ENCODE measurements at places on chromosomes 12 and 14. TPM values are rescaled to one million over a fixed set of nuclear protein-coding genes. Genes with fewer than 3 reads are reported as not detected.

DNA sequence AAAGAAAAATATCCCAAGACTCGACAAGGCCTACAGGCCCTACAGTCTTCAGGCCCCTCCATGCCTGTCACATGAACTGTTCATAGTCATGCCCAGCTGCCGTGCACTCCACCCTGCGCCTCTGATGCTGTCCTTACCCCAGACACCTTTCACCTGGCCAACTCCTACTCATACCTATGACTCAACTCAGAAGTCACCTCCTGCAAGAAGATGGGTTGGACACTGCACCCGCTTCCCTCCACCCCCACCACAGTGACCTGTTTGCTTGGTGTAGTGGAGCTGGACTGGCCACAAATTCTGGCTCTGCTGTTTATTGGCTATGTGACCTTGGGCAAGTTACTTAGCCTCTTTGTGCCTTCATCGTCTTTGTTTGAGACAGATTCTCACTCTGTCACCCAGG lies 56.2 kb downstream of the PHETA1 start:
- ATAC-seq, result peak; percentile 68

DNA sequence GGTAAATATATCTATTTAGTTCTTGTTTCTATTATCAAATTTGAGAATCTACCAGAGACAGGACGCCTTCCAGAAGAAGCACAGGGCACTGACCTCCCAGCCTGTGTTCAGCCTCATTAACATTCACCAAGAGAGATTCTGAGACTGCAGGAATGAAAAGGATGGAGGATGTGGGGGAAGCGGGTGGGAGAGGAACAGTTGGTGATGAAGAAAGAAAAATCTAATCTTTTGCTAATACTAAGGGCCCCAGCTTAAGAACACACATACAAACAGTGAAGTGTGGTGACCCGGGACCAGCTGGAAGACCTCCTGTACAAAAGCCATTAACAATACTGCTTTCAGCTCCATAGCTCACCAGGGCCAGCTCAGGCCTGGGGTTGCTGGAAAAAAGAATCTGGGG lies 160.5 kb downstream of the NUAK1 start:
- no peak for ATAC-seq

Gene SLC6A12
- 0.12 TPM for total RNA-seq

Gene TMBIM6
- total RNA-seq, result 386 TPM

GRCh38 chr12:32398816-32399369 lies 465 bp upstream of the FGD4 start:
- ATAC-seq, result no peak

Gene ALDH1L2
- 6.0 TPM for total RNA-seq

Gene KRT75
- total RNA-seq, result 0.84 TPM

GRCh38 chr14:50605766-50606165 lies 45.8 kb downstream of the ATL1 start:
- no peak for ATAC-seq

Gene TCL1A
- total RNA-seq, result 0.40 TPM

DNA sequence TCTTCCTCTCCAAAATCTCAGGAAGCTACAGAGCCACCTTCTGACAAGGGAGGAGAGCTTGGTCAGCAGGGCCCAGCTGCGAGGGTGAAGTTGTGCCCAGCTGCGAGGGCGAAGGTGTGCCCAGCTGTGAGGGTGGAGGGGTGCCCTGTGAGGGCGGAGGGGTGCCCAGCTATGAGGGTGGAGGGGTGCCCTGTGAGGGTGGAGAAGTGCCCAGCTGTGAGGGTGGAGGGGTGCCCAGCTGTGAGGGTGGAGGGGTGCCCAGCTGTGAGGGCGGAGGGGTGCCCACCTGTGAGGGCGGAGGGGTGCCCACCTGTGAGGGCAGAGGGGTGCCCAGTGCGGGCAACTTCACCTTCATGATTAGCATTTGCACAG lies 20.4 kb upstream of the TTC7B start:
- ATAC-seq, result no peak

Gene CEBPE
- not detected for total RNA-seq

DNA sequence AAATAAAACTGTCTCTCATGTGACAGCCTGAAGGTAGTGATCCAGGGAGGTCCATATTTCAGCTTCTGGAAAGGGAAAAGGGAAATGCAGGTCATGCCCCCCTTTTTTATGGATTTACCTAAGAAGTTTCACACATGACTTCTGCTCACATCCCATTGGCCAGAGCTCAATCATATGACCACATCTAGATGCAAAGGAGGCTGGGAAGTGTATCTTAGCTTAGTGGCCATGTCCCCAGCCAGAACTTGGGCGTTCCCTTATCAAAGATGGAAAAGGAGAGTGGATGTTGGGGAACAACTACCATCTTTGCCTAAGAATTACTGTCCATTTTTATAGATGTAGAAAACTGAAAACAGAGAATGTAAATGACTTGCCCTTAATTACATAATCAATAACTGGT lies 26.5 kb upstream of the CRADD start:
- ATAC-seq, result no peak

Gene IL23A
- total RNA-seq, result 1.8 TPM

GRCh38 chr12:51318846-51319599 lies 5.0 kb downstream of the BIN2 start:
- peak; percentile 57 for ATAC-seq

Gene GDF3
- total RNA-seq, result not detected

GRCh38 chr12:125247477-125247876 lies 182.2 kb downstream of the AACS start:
- no peak for ATAC-seq

DNA sequence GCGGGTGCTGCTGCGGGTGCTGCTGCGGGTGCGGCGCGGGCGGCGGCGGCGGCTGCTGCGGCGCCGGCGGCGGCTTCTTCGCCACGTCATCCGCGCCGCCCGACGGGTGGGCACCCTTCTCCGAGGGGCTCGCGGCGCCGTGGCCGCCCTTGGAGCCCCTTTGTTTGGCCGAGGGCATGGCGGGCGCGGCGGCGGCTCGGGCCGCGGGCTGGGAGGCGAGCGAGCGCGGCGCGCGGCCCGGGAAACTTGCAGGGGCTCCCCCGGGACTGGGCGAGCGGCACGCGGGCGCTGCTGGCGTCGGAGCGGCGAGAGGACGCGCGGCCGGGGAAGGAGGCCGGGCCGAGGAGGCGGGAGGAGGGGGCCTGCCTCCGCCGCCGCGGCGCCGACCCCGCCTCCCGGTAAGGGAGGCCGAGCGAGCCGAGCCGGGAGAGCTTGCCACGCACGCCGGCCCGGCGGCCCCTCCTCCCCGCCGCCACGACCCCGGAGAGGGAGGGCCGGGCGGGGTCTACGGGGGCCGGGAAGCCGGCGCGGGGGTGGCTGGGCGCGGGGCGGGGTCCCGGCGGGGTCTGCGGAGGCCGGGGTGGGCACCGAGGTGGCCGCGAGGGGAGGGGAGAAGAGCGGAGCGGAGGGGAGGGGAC lies at the start of gene CKAP4:
Gene CKAP4, minus strand, starts transcription at position 347 of the 638 bp plus-strand sequence. Its CDS starts 169 bp downstream, at position 178.
- peak; percentile 55 for ATAC-seq

Gene KLHL33
- 0.04 TPM for total RNA-seq

Gene SMIM41
- total RNA-seq, result not detected

DNA sequence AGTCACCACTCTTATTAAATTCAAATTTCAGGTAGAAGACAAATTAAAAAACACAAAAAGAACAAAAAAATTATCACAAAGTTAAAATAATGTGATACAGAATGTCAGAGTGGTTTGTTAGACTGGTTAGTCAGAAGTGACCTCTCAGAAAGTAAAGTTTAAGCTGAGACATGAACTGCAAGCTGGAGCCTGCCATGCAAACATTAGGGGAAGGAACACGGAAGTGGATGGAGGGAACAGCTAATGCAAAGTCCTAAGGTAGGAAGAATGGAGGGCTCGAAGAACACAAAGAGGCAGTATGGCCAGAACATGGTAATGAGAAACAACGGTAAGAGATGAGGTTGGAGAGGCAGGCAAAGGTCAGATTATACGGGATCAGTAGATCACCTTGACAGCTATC lies 41.7 kb downstream of the WDHD1 start:
- ATAC-seq, result peak; percentile 67

Gene OASL
- total RNA-seq, result 5.9 TPM

Gene CCDC198
- total RNA-seq, result not detected

- ATAC-seq, result no peak
These were observed 129.6 kb downstream of the EMP1 start for GRCh38 chr12:13326076-13326475.

DNA sequence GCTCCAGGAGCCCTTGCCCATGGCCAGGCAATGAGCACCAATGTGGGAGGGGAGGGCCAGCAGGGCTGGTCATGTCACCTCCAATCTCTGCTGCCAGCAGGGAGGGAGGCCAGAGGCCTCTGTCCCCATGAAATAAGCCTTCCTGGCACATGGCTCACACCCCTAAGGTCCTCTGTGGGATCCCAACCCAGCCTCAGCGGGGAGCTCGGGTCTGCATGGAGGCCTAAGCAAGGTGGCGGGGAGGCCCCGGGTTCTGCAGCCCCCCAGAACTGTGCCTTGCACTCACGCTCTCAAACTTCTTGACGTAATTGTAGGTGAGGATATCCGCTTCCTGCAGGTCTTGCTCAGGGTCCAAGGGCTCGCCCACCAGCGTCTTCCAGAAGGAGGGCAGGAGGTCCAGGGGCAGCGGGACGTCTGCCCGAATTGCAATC lies 41.7 kb downstream of the TRAFD1 start:
- ATAC-seq, result no peak

Gene BCL11B
- total RNA-seq, result 10.6 TPM

- ATAC-seq, result no peak
These were observed 48.4 kb downstream of the KTN1 start for GRCh38 chr14:55628426-55628825.

Gene CCDC88C
- 26.7 TPM for total RNA-seq

Gene WSCD2
- 0.32 TPM for total RNA-seq

DNA sequence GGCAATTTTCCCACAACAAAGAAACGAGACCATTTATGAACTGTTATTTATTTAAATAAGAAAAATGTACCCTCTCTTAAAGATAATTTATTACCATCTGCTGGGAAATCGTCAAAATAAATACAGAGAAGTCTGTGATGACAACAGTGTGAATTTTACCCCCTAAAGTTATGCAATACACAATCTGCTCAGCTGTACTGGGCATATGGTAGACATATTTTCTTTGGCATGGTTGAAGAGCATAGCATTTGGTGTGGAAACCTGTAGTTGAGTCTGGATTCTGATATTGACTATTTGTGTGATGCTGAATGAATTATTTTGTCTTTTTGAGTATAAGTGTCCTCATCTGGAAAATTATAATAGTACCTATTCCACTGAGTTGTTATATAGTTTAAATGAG lies 60.0 kb downstream of the CFAP54 start:
- ATAC-seq, result no peak

Gene ISM2
- total RNA-seq, result not detected

Gene DDX11
- 17.7 TPM for total RNA-seq

Gene FAM181A
- not detected for total RNA-seq

Gene RNFT2
- 1.1 TPM for total RNA-seq

GRCh38 chr12:93323625-93324329 lies 53.9 kb upstream of the NUDT4 start:
- ATAC-seq, result no peak

Gene SERPINA12
- not detected for total RNA-seq

Gene B4GALNT3
- total RNA-seq, result 25.9 TPM

Gene GYS2
- 0.68 TPM for total RNA-seq

Gene DNAI7
- total RNA-seq, result not detected

Gene MYH6
- not detected for total RNA-seq
